ENCODE measurements at places on chromosomes 4 and X.

- DNase-seq: no peak
Observed at GRCh38 chr4:42855779-42856178, 36.7 kb upstream of the GRXCR1 start.

DNA sequence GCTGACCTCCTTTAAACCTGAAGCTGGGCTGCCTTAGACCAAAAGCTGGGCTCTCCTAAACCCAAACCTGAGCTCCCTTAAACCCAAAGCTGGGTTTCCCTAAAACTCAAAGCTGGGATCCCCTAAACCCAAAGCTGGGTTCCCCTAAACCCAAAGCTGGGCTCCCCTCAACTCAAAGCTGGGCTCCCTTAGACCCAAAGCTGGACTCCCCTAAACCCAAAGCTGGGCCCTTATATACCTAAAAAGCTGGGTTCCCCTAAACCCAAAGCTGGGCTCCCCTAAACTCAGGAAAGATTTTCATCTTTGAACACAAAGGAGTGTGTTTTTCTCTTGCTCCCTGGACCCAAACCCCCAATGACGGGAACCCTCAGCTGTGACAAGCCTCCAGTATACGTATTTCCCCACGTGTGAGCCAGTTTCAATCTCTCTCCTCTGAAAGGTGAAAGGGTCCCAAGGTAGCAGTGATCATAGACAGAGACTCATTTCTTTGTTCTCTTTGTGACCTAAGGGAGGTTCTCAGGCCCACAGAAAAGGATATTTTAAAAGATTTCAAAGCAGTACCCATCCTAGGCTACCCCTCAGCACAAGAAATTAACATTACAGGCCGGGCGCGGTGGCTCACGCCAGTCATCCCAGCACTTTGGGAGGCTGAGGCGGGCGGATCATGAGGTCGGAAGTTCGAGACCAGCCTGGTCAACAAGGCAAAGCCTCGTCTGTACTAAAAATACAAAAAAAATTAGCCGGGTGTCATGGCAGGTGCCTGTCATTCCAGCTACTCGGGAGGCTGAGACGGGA lies 31.3 kb upstream of the ASMTL start:
- no peak for DNase-seq

- no peak for DNase-seq
Observed at GRCh38 chrX:104137496-104137895, 19.3 kb downstream of the SLC25A53 start.

DNA sequence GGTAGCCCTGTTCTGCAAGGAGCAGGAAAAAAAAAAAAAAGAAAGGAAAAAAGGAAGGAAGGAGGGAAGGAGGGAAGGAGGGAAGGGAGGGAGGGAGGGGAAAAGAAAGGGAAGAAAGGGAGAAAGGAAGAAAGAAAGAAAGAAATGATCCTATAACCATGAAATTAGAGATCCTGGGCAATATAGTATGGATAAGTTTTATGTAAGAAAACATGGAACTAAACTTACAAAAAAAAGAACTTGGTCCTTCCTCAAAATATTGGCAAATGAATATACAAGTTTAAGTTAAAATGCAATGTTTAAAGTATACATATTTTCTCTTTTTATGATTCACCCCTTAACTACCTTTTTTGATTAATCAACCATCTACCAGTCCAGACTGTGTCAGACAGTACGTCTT lies 18.9 kb downstream of the BBS7 start:
- no peak for DNase-seq

DNA sequence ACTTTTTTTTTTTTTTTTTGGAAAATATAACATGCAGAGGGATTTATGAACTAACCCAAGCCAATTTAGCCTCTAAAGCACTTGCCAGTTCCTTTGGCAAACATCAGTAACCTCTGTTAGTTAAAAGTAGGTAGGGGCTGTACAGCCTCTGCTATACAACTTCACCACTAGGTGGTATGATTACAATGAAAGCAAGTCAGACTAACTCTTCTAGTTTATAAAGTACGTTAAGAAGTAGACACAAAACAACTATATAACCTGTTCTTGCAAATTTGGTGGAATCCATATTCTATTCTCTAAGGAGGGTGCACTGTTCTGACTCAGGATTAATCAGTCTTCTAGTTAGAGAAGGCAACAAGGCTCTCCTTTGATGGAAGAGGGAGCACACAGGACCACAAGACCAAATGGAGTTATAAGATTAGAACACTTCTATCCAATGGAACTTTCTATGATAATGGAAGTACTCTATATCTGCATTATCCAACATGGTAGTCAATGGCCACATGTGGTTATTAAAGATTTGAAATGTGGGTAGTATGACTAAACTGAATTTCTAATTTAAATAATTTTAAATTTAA lies 12.8 kb downstream of the AIMP1 start:
- DNase-seq: no peak

GRCh38 chr4:94765648-94766047 lies 7.9 kb downstream of the BMPR1B start:
- no peak for DNase-seq

Data from NCI-H1930 (cell line).